ENCODE measurements at places on chromosomes 5 and 9.

DNA sequence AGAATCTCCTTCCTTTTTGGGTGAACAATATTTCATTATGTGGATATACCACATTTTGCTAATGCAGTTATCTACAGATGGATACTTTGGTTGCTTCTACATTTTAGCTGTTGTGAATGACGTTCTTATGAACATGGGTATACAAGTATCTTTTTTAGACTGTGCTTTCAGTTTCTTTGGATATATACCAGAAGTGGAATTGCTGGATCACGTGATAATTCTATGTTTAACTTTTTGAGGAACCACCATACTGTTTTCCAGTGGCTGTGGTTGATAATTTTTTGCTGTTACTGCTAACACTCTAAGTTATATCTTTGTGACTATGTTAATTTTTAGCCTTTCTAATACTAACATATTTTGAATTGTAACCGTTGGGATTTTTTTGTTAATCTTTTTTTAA lies 12.5 kb downstream of the WDR70 start:
- no peak for DNase-seq

DNA sequence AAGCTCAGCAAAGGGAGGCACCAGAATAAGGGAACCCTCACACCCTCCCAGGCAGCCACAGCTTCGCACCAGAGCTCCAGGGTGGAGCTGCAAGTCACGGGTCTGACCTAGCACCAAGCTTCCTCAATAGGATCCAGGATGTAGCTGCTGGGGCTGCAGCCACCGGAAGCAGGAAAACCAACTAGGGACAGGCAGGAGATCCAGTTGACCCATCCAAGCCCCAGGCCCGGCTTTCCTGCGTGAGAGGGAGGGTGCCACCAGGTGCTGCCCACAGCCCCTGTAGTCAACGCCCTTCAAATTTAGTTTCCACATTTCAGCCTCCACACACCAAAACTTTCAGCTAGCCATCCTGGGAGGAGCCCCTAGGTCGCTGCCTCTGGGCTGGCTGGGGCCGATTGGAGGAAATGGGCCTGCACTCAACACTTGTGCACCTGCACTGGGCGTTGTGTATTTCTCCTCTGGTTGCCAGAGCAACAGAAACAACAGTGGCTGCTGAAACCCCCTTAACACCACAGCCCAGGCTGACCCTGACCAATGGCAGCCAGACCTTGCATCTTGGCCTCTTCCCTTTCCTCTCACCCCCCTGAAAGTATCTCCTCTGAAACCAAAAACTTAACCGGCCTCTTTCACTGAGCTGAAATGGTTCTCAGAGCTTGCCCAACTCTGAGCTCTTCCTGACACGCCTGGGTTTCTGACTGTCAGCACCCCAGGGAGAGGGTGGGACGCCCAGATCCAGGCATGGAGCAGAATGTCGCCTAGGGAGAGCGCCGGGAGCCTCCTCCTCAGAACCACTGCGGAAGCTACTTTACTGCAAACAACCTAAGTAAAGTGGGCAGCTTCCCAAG lies 226.5 kb upstream of the MAP3K1 start:
- DNase-seq, result peak; percentile 16

- no peak for DNase-seq
Observed at GRCh38 chr5:78504704-78505677, 143.6 kb downstream of the LHFPL2 start.

DNA sequence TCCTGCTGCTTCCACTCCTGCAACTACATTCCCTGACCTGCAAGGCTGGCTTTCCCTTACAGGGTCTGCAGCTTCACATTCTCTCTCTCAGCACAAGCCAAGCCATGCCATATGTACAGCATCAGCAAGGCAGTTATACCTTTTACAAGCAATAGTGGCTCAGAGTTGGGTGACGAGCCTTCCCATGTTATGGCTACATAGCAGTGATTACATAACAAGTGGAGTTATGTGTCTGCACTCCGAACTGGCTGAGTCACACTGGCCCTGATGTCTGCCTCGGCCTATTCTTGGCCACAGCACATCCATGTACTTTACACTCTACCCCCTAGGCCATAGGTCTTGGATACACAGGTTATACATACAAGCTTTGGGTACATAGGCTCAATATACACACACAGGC lies 52.0 kb upstream of the SNCAIP start:
- DNase-seq, result no peak

- DNase-seq, result no peak
Observed at GRCh38 chr5:127441799-127442484, 75.5 kb upstream of the PRRC1 start.

DNA sequence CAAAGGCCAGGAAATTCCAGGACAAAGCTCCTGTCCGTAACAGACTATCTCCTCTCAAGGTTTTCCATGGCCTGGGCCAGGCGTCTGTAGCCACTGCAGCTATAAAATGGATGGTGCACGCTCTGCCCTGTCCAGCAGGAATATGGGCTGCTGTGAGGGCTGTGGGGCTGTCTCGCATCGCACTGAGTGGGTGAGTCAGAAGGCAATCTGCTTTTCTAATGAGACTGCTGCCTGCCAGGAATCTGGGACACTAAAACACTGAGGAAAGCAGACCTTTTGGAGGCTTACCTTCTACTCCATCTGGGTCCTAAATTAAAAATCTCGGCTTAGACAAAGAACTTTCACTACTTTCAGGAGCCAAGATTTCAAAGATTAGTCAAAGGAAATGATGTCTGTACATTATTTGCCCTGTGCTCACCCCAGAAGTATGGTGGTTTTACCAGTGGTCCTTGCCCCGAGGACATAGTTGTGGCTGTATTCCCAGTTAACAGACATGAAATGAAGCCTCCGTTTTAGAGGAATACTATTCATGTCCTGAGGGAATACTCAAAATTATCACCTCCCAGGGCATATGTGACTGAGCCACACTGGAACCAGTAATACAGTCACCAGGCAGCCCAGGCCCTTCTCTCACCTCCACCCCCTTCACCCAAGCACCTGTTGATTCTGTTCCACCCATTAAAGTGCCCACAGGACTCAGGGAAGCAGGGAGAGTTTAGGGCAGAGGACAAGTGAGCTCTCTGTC lies 56.4 kb downstream of the PFDN1 start:
- no peak for DNase-seq

DNA sequence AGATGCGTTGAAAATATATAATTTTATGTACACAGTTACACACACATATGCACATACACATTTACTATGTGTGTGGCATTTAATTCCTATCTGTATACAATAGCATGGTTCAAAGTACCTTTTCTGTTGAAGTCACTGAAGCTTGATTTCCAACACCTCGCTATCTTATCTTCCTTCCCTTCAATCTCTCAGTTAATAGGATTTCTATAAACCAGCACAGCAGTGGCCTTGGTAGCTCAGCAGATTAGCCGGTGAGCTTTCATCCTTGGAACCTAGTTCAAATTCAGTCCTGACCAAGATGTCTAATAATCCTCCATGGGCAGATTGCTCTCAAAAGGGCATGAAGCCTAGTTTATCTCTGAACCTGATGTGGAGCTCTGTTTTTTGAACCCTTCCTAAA lies 2389.5 kb downstream of the MAT2B start:
- no peak for DNase-seq

DNA sequence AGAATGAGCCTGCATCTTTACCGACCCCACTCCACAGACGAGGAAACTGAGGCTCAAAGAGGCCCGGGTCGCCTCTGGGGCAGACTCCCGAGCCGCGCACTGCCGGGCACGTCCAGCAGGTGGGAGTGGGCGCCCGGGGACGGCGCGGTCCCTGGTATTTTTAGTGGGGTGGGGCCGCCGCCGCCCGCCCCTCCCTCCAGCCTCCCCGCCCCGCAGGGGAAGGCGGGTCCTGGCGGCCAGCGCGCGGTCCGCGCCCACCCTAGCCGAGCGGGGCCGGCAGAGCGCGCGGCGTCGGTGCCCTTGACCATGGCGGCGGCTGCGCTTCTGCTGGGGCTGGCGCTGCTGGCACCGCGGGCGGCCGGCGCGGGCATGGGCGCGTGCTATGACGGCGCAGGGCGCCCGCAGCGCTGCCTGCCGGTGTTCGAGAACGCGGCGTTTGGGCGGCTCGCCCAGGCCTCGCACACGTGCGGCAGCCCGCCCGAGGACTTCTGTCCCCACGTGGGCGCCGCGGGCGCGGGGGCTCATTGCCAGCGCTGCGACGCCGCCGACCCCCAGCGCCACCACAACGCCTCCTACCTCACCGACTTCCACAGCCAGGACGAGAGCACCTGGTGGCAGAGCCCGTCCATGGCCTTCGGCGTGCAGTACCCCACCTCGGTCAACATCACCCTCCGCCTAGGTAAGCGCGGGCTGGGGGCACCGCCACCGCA lies at the start of gene LAMC3:
Gene LAMC3, plus strand, starts transcription at position 266 of the 710 bp plus-strand sequence. Its CDS starts 41 bp downstream, at position 307.
- DNase-seq, result no peak

- DNase-seq, result no peak
Observed at GRCh38 chr5:135833961-135834638, 363 bp upstream of the SLC25A48 start.

- no peak for DNase-seq
Observed at GRCh38 chr5:32206509-32207354, 32.6 kb upstream of the GOLPH3 start.

DNA sequence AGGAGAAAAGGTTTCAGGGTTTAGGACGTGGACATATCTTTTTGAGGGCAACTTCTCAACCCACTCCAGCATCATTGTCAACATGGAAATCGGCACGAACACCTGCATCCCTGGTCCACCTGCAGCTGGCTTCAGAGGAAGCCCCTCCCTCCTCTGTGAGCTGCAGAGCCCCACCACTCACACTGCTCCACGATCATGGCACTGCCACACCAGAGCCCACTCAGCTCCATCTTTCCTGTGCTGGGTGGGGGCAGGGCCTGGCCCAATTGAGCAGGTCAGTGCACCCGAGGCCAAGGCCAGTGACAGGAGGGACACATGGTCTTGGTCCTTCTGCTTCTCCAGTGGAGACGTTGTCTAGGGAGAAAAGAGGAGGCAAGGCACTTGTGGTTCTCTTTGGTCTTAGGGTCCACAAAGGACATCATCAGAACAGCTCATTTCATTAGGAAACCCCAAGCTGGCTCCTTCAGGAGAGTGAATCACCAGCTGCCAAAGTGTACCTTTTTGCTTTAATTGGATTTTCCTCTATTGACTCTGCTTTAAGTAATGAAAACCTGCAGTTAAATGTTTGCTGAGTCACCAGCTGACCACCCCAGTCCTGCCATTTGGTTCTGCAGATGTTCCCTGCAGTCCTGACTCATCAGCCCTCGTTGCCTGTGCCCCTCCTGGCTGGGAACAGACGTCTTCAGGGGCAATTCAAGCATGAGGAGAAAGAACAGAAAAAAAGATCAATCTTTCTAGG lies 56.2 kb downstream of the UBE2QL1 start:
- DNase-seq, result no peak

- peak; percentile 16 for DNase-seq
Observed at GRCh38 chr9:33852216-33852826, 35.4 kb downstream of the UBE2R2 start.

GRCh38 chr5:141326088-141326854 lies 4.0 kb upstream of the PCDHGA1 start:
- peak; percentile 50 for DNase-seq

GRCh38 chr9:75775166-75775565 lies 115.3 kb upstream of the PCSK5 start:
- DNase-seq, result no peak

- no peak for DNase-seq
Observed at GRCh38 chr9:15578714-15579113, 25.9 kb downstream of the CCDC171 start.

- DNase-seq, result no peak
Observed at GRCh38 chr5:162685302-162685701, 617.7 kb downstream of the GABRG2 start.

GRCh38 chr5:125491986-125492492 lies 745.6 kb upstream of the ZNF608 start:
- DNase-seq, result no peak

DNA sequence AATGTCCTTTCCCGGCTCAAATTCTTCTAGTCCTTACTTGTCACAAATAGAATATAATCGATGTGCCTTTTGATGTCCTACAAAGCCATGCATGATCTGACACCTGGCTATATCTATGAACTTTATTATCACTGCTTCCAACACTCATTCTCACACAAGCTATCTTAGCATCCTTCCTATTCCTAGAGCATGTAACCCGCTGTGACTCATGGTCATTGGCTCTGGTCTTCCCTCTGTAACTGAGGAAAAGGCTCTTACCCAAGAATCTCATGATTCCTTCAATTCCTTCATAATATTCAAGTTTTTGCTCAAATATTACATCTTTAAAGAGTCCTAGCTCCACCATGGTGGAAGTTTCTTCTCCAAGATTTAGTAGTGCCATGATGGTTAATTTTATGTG lies 480.0 kb upstream of the PAPPA start:
- no peak for DNase-seq

All from stimulated activated CD8-positive, alpha-beta memory T cell treated with anti-CD3 and anti-CD28 coated beads, Interleukin-7, amount 100 ng/mL, for 4 hours (primary cell).